Kidney epithelial cell (primary cell): ENCODE measurements at places on chromosomes 12 and 14.

GRCh38 chr12:79655036-79655435, 35.7 kb downstream of the PAWR start:
- DNase-seq: no peak

DNA sequence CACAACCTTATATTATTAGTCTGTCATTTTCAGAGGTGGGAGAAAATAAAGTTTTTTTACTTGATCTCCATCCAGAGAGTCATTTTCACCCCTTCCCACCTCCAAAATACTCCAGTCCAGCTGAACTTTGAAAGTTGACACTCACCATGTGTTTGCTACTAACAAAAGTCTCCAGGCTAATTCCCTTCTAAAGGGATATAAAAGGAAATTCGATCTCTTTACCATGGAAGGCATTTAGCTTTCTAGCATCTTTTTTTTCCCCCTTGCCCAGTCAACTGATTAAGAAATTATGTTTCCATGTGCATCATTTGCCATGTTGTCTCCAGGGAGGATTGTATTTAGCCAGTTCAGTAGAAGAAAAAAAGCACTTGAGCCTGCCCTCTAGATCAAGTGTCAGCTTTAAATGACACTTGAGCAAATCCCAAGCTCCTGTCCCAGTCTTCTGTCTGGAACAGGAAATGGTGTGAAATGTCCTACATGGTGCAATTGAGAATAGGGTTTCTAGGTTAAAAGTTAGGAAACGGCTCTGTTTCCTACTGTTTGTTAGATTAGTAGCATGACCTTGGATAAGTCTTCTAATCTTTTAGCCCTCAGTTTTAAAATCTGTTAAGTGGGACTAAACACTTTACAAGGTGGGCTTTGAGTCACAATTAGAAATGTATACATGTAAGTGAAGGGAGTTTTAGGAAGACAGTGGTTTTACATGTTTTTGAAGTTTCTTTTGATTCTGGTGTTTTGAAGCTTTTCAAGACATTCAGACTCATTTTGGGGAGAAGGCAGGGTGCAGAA, 67.2 kb downstream of the GNS start:
- DNase-seq: no peak

- DNase-seq: no peak
Observed at GRCh38 chr12:104314242-104314614, 10.7 kb downstream of the EID3 start.

- DNase-seq: no peak
Observed at GRCh38 chr14:100790502-100791347, 35.2 kb upstream of the MEG3 start.

GRCh38 chr12:111175396-111176094, 193.3 kb downstream of the PHETA1 start:
- DNase-seq: no peak

DNA sequence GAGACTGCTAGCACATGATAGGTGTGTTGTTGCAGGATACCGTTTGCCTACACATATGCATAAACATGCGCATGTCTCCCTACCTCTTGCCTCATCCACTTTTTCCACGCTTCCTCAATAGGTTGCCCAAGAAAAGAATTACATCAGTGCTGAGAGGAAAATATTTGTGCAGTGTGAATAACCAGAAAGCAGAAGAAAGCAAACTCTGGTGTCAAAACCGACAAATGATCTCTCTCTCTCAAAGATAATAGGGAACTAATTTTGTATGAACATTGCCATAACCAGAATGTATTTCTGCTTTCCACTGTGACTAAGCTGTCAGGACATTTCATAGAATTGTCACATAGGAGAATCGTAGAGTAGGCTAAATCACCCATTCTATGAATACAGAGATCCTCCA, 1.3 kb downstream of the CLEC7A start:
- no peak for DNase-seq

DNA sequence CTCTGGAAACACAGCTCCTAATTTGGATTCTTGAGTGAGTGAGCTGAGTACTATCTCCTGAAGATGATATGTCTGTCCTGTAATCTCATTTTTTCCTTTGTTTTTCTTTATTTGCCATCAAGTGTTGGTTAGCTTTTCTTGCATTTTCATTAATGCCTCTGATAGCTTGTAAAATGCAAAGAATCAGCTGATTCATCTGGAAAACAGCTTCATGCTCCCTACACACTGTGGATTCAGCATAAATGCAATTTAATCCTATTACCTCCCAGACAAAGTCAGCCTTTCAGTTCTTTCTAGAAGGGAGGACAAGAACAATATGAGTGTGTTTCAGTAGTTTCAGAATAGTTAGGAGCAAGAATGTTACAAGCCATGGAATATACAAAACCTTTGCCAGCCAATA, 79.4 kb downstream of the DACT1 start:
- no peak for DNase-seq

GRCh38 chr12:30719060-30719459, 23.4 kb upstream of the IPO8 start:
- no peak for DNase-seq

DNA sequence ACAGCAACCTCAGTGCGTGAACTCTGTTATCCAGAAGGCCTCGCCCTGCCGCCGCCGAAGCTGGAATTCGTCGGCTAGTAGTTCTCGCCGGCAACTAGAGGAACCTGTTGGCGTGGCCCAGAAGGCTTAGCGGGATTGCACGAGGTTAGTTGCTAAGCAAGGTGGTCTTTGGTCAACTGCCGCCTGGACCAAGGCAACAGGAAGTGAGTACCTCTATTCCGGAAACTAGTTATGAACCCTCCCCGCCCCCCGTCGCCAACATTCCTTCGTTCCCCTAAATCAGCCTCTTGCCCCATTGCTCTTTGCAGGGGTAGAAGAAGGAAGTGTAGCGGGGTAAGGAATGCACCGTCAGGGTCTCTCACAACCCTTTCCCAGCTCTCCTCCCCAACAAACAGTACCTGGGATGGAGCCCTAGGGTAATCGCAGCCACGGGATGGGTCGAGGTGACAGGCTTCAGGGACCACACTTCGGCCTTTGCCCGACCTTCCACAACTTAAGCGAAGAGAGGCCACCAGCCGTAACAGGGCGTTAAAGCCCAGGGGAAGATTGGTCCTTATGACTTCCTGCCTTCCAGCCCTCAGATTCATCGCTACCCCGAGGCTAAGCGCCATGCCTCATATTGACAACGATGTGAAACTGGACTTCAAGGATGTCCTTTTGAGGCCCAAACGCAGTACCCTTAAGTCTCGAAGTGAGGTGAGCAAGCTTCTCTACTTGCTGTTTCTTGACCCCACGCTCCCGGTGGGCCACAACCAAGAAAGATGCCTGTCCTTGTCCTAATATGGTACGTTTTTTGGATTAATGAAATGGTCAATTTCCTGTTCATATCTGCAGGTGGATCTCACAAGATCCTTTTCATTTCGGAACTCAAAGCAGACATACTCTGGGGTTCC, at the start of gene GMPR2:
TSS of gene GMPR2 (plus strand) at position 285 of the 893 bp plus-strand sequence. CDS start at position 610, 325 bp downstream.
- DNase-seq: no peak

GRCh38 chr12:1488908-1489381, 105.4 kb downstream of the FBXL14 start:
- no peak for DNase-seq

DNA sequence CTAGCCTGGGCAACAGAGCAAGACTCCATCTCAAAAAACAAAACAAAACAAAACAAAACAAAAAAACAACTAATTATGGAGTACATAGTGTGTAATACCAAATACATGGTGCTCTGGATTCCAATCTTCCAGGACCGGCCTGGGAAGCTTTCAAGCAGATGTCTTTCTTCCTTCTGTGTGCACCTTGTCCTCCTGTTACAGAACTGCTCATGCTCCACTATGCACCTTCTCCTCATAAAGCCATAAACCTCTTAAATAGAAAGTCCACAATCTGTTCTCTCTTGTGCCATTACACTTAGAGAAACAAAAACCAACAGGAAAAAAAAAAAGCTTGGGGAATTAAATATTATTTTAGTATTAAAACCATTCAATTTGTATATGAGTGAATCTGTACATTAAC, 12.5 kb downstream of the MOK start:
- DNase-seq: no peak

- no peak for DNase-seq
Observed at GRCh38 chr12:110780448-110780847, 37.8 kb upstream of the PPP1CC start.
